Stimulated activated CD4-positive, alpha-beta T cell treated with anti-CD3 and anti-CD28 coated beads, Interleukin-15, amount 100 ng/mL, for 48 hours (primary cell): ENCODE measurements at places on chromosomes 16 and 17.

- DNase-seq = no peak
Observed at GRCh38 chr17:70621566-70621965, 452.2 kb downstream of the KCNJ2 start.

GRCh38 chr17:10025976-10026901, 121.2 kb upstream of the RCVRN start:
- no peak for DNase-seq

DNA sequence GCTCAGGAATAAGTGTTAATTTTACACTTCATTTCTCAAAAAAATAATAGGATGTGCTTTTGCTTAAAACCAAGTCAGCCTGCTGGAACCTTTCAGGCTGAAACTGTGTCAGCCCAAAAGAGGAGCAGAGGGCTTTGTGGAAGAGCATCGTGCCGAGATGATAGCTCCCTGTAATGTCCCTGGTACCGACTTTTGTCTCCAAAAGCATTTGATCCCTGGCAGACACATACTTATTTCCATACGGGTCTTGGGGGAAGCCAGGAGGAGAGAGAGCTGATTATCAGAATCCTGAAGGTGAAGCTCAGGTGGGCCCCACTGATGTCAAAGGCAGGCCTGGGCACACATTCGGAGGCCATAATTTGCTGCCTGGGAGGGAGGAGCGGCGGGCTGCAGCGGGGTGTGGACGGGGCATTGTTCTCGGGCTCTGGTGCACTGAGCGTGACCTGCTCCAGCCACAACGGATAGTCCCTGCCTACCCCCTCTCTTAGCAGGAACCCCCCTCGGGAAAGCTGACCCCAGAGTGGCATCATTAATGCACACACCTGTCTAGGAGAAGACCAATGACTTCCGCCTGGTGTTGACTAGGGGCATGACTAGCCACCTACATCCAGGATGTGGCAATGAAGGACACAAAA, 155.9 kb downstream of the C16orf78 start:
- no peak for DNase-seq

DNA sequence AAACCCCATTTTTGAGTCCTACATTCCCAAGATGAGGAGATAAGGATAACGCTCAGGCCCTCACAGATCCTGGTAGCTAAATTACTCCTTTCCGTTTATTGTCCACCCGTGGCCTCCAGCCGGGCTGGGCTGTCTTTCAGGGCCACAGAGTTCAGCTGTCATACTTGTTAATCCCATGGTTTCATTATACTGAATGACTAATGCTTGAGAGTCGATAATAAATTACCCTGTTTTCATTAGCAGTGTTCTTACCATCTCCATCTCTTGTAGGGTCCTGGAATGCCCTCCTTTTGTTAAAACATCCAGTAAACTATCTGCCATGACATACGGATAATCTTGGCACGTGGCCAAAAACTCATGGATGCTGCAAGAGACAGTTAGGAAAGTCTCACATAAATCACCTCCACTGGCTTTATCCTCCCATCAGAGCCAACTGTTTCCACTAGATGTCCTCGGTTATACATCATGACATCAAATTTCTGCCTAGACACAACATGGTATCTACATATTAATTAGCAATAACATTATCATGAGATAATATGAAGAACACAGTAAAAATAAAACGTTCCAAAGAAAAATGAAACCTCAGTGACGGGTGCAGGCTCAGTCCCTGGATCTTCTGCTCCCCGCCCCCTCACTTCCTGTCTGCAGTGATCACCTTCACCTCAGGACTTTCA, 45.3 kb downstream of the BRD7 start:
- no peak for DNase-seq

GRCh38 chr16:71359431-71359830, 908 bp downstream of the CALB2 start:
- no peak for DNase-seq

DNA sequence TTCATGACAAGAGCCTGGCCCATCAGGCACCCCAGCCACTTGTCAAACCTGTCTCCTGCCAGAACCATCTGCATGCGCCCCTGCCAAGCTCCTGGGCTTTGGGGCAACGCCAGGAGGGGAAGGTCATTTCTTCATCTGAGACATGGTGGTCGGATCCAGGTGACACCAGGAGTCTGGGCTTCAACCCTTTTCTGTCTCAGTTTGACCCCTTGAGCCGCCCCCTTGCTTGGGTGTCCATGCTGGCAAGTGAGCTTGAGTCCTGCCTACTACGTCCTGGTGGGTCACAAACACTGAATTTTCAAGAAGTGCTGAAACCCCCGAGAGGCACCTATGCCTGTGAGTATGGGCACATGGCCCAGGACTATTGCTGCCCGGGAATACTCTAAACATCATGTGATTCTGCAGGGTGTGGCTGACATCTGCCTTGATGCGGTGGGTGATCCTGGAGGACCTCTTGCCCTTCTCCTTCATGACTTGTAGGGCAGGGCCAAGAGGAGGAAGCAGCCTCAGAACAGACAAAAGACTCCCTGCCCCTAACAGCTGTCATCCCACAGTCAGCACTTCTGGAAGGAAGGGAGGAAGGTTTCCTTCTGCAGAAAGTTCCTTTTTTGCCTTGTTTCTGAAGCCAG, 43.4 kb downstream of the TNFRSF13B start:
- DNase-seq = no peak

DNA sequence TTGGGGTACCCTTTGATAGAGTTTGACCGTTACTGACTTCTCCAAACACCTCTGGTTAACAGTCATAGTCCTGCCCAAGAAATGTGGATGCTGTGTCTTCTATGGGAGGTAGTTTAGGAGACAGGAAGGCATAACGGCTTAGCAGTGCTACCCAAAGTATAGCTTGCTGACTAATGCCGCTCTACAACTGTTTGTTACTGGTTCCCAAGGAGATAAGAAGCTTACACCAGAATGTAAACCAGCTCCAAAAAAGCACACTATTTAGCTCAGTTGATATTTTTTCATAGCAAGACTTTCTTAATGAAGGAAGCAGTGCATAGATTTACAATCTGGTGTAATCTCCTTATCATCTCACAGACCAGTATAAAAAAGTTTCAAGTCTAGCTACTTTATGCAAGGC, 95.7 kb downstream of the HS3ST3B1 start:
- DNase-seq = no peak

DNA sequence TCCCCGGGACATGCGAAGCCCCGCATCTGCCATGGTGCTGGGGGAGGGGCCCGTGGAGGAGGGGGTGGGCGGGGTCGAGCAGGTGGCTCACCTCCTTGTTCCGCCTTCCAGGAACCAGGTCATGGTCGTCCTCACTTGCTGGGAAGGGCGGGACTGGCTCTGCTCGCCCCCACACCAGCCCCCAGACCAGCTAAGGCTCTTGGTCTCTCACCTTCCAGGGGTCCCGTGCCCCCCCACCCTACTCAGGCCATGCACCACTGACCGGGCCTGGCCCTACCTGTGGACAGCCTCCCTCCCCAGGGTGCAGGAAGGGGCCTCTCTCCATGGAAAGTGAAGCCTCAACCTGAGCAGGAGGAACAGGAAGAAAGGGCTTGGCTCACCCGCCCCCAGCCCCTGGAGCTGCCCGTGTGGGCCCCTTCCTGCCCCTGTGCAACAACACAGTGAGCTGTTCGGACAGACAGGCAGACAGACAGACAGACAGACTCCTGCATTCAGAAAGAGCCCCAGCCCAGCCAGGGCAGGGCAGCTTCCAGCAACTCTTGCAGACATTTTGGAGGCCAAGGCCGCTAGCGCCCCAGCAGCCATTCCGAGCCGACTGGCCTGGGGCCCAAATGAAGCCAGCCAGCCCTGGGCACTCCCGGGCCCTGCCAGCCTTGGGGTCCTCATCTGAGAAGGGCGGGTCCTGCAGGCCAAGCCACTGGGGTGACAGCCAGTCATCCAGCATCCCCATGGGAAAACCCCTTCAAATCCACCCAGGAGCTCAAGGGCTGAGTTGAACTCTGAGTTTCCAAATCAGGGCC, 8.1 kb upstream of the KREMEN2 start:
- no peak for DNase-seq

DNA sequence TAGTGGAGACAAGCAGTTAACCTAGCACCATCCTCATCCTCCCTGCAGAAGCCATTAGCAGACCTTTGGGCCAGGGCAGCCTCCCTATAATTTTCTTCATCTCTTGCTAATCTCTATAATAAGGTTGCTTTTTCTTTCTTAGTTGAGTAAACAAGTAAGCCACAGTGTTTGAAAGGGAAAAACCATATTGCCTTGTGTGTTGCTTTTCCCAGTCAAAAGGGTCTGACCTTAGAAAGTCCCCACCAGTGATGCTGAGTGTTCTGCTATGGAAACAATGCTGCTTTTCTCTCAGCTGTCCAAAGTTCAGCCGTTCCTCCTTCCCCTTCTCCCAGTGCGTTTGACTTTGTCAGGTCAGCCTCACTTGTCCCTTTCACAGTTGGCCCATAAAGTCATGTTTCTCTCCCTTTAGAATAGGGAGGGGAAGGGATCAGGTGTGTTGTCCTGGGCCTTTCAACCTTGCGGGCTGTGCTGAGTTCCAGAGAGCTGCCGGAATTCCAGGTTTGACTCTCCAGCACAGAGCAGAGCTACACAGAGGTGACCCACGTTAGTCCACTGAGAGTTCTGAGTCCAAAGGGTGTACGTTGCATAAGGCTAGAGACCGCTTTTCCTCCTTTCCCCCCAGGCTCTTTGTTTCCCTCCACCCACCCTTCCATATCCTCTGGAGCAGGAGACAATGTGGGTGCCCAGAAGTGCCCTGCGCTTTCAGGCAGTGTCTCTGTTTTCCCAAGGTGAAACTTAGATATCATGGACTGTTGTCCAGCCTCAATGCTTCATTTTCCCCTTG, 15.9 kb upstream of the CLEC18C start:
- no peak for DNase-seq

DNA sequence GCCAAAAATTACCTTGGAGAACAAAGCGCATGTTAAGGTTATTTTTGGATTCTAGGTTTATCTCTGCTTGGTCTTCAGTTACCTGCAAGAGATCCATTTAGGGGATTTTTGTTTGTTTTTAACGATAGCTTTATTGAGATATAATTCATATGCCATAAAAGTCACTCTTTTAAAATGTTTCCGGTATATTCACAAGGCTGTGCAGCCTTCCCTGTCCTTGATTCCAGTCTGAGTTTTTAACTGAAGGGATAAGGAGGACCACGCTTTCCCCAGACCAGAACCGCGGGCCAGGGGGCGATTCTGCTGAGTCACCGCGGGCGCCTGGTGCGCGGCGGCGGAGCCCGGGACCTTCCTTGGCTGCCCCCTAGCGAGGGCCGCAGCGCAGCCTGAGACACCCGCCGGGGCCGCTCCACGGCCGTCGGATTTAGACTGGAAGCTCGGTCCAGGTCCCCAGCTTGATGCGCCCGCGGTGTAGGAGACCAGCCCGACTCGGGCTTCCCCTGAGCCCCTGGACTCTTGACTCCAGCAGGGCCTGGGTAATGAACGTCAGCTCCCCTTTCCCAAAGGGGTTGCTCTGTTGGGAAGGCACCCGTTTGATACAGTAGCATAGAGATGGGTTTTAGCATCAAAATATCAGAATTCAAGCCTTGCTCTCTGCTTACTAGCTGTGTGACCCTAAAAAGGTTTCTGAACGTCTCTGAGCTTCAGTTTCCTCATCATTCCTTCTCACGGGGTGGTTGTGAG, 50.0 kb upstream of the STH start:
- DNase-seq = peak; percentile 17

DNA sequence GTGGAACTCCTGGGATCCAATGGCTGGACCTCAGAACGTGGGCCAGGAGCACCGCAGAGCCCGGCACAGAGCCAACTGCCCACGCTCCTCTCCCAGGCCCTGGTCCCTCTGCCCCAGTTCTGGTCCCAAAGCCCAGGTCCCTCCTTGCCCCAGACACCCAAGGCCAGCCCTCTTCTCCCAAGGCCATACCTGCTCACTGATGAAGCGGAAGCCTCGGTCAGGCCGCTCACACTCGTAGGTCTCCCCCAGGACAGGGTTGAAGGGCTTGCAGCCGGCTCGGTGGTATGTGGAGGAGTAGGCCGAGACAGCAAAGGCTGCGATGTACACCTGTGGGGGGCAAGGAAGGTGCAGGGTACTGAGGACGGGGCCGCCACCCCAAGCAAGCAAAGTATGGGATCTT, 8.5 kb downstream of the OSBPL7 start:
- no peak for DNase-seq

DNA sequence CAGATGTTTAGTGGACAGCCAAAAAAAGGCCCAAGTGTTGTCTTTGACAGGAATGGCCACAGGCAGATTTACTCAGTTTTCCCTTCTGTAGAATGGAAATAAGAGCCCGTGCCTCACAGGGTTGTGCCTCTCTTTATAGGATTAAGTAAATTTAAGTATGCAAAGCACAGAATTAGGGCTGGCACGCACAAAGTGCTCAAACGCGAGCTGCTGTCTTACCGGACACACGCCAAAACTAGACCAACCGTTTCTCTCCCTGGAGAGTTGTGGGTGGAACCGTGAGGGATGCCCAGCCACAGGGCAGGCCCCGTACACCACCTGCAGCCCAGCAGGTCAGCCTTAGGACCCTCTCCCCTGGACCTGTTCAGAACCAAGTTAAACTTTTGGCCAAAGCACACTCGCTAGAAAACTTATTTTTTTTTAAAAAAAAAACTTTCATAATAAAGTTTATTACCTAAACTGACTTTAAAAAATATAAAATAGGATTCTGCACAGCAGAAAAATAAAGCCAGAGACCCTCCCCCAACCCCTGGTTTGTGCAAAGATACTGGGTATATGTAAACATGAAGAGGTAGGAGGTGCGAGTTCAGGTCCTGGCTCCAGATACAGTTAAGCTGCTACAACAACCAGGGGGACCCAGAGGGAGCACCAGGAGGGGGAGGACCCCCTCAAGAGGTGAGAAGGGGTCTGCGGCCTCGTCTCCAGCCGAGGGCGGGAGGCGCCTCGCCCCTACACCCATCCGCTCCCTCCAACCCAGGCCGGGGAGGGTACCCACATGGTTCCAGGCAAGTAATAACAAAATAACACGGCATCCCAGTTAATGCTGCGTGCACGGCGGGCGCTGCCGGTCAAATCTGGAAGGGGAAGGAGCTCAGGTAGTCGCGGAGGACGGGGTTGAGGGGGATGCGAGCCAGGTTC, 1.8 kb downstream of the SOCS1 start:
- DNase-seq = no peak

GRCh38 chr16:80994451-80994850, 12.2 kb downstream of the CMC2 start:
- DNase-seq = no peak

GRCh38 chr16:767743-768235, 7.3 kb downstream of the MSLN start:
- no peak for DNase-seq
